Stimulated activated CD8-positive, alpha-beta memory T cell treated with anti-CD3 and anti-CD28 coated beads, Interleukin-2, amount 100 ng/mL, for 48 hours (primary cell): ENCODE measurements at places on chromosomes 12 and 14.

- no peak for DNase-seq
Observed at GRCh38 chr12:25058658-25059058, 109.8 kb upstream of the BCAT1 start.

GRCh38 chr12:47316609-47317049, 236.9 kb upstream of the AMIGO2 start:
- no peak for DNase-seq

DNA sequence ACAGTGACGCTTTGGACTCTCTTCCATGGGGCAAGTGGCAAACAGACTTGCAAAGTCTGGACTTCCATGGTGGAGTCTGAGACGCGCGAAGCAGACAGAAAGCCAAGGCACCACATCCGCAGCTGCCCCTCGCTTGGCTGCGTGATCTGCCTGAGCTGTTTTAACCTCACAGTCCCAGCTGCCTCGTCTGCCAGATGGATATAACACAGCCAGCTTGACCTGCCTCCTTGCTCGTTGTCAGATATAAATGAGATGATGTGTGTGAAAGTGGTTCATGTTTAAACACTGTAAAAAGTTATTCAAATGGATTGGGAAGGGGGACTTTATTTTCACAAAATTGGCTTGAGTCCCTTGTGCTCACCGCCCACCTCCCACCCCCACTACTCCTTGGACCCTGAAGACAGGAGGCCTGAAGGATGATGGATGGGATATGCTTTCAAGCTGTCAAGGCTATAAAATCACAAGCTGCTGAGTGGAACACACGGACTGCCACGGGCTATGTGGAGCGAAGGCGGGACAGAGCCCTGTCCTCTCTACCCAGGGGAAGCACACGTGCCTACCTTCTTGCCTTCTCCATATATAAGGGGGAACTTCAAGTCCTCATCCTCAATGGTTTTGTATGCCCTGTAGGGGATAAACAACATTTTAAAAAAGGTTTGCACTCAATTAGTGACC, 226.9 kb downstream of the MON2 start:
- no peak for DNase-seq

- DNase-seq, result no peak
Observed at GRCh38 chr14:66041582-66041981, 444.6 kb upstream of the CCDC196 start.

DNA sequence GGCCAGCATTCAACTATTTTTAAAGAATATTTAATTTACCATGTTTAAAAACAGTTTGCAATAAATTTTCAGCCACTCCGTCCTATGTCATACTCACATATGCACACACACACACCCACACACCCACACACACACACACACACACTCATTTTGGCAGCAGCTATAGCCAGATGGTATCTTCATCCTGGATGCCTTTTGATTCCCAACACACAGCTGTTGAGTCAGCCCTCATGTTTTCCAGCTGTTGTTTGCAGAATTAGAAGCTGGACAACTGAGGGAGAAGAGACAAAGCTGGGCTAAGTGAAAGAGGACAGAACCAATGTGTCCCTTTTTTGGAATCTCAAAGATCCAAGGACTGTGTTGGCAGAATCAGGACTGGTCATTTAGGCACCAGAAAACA, 80.0 kb upstream of the EGLN3 start:
- DNase-seq, result no peak

GRCh38 chr12:14950982-14951746, 10.2 kb downstream of the ARHGDIB start:
- DNase-seq, result no peak

DNA sequence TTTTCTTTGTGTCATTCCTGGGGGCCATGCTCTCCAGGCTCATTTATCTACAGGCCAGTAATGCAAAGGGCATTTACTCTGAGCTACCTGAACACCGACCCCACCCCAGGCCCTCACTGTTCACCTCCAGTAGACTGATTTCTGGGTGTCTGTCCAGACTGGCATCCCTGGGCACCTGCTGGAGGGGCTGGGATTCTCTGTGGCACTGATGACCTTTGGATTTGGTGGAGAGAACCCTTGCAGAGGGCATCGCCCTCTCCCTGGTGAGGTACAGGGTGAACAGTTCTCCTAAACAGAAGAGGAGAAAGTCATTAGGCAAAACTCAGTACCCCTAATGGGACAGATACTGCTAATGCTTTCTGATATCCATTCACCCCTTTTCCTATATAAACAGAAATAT, 27.1 kb upstream of the RIMBP2 start:
- DNase-seq, result no peak

GRCh38 chr14:94941311-94941710, 171.4 kb upstream of the GSC start:
- no peak for DNase-seq

DNA sequence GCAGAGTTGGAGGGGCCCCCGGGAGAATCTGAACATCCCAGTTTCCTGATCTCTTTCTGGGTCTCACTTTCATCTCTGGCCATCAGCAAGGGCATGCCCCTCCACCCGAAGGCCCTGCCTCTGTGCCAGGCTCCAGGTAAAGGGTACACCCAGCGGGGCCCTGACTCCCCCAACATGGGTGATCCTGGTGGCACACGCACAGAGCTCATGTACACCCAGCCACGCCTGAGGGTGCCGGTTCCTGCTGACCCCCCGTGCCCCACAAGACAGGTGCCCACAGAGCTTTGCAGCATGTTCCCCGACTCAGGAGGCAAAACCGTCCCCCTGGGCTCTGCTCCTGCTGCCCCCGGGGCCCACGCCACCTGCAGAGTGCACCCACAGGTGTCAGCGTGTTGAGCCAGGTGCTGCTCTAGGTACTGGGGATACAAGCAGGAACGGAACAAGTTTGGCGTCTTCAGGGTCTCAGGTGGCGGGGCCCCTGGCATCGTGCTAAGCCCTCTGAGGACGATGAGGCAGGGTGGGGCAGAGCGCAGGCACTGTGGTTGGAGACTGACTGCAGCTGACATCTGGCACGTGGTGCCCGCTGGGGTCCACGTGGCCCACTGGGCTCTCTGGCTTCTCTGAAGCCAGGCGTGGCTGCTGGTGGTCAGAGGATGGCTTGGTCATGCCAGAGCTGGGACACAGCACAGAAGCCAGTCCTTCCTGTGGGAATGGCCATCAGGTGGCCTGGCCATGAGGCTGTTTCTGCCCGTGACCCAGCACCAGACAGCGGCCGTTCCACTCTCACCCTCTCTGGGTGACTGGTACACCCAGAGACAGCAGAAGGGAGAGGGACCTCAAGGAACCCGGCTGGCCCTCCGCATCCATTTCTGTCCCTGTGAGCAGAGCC, 13.8 kb downstream of the BAG5 start:
- DNase-seq, result no peak

DNA sequence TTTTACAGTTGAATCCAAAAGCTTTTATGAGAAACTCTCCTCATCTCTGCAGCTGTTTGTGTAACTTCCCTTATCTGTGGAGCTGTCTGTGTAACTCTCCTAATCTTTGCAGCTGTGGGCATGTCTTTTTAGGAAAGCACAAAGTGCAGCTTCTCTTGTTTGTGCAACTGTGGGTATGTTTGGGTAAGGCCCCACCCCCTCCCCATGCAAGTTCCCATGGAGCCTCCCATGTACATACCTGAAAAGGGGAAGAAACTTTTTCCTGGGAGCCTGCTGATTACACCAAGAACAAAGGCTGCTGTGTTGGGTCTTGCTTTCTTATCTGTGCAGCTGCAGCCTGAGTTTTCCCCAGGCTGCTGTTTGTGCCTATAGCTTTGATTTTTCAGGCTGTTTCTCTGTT, 42.7 kb upstream of the CDKN3 start:
- no peak for DNase-seq
